Omental fat pad (tissue), 4 donors: ENCODE measurements at places on chromosomes 12 and 14.

DNA sequence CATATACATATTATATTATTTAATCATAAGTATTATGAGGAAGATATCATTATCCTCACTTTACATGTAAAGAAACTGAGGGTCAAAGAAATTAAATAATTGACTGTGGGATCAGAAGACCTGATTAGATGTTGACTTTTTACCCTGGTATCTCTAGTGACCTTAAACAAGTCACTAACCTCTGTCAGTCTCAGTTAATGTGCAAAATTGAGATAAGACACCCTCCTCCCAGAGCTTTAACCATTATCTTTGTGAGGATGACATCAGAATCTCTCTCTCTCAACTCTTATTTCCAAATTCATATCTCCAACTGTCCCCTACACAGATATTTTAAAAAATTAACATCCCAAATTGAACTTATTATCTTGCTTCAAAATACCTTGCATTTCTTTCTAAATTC, 177.8 kb downstream of the KLHL28 start:
- DNase-seq = no peak

- no peak for DNase-seq
These were observed 138.8 kb upstream of the HMGA2 start for GRCh38 chr12:65685514-65685913.

DNA sequence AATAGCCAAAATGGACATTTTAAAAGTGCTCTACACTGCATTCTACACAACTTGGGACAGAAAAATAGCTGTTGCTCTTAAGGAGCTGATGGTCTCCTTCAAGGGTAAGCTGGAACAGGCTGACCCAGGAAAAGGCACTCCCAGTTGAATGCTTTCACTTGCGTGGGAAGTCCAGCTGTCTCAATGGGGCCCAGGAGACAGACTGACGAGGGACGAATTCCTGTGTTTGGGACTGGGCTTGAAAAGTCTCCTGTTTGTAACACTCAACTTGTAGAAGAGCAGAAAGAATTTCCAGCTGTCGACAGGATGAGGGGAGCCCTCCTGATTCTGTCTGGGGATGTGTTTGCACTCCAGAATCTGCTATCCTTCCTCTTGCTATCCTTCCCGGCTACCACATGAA, 180.8 kb downstream of the ZFP36L1 start:
- DNase-seq = no peak

- no peak for DNase-seq
These were observed 79.7 kb downstream of the SPTB start for GRCh38 chr14:64800000-64800399.

DNA sequence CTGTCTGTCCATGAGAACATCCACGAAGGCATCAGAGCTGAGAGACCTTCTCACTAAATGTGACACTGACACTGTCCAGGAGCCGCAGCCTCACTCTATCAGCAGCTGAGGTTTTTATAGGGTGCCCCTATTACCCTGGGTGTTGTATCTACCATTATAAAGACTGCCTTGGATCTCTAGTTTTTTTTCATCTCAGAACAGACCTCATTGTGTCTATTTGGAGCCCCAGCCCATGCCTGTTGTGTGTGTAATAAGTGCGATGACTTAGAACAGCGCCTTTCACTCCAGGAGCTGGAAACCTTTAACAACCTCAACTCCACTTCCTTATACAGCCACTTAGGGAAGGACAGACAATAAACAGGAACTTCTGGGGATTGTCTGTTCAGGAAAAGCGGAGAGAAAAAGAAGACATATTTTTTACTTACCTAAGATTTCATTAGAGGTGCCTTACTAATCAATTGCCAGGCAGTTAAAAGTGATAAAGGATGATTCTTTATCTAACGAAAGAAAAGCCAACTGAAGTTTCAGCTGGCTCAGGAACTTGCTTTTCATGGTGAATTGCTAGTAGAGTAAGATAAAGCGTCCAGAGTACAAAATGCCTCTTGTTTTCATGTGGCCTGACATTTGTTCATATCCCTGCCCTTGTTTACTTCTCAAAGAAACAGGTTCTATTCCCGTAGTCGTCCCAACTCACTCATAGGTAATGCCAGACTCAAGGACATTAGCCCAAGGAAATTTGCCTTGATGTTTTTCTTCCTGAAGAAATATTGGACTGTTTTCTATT, 420.6 kb downstream of the RAD51B start:
- no peak for DNase-seq
